ENCODE measurements at places on chromosomes 1 and 21. TPM values are rescaled to one million over a fixed set of nuclear protein-coding genes. Genes with fewer than 3 reads are reported as not detected.

FMO5 gene
- 3.8 TPM for total RNA-seq

RGS18 gene
- total RNA-seq, result 2.3 TPM

NECTIN4 gene
- not detected for total RNA-seq

DSCAM gene
- not detected for total RNA-seq

KRTAP11-1 gene
- total RNA-seq, result not detected

ITLN2 gene
- not detected for total RNA-seq

OLIG2 gene
- total RNA-seq, result not detected

CIART gene
- not detected for total RNA-seq
